ENCODE measurements at places on chromosomes 5 and 9.

- DNase-seq = no peak
Measured at GRCh38 chr5:140553657-140554056, 3.6 kb downstream of the SRA1 start.

DNA sequence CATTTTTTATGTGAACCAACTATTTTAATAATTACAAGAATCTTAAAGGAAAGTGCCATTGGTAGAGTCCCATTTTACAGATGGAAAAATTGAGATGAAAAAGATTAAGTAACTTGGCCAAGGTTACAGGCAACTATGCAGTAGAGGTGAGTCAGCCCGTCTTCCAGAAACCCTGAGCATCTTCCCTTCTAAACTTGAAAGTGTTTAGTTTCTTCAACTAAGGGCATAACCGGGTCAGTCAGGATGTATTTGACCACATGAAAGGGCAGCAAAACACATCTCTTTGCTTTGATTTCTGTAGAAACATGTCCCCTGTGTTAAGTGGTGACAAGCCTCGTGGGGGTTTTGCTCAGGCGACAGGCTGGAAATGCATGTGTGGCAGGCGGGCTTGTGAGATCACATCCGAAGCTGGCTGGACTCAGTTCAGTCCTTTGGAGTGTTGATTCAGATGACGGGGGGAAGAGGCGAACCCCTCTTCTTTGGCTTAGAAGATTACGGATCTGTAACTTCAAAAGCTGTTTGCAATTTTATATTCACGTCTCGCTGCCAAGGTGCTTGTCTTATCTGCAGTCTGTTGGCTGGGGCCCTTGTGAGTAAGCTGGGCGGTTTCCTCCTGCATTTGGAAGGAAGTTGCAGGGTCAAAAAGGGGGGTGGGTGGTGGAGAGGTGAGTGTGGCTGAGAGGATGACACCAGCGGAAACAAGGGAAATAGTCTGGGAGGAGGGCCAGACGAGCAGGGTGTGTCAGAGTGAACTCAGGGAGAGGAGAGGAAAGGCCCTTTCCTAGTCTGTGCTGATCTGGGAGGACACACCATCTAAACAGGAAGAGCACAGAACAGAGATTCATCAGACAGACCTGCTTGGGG, 78.9 kb upstream of the RPS23 start:
- no peak for DNase-seq

DNA sequence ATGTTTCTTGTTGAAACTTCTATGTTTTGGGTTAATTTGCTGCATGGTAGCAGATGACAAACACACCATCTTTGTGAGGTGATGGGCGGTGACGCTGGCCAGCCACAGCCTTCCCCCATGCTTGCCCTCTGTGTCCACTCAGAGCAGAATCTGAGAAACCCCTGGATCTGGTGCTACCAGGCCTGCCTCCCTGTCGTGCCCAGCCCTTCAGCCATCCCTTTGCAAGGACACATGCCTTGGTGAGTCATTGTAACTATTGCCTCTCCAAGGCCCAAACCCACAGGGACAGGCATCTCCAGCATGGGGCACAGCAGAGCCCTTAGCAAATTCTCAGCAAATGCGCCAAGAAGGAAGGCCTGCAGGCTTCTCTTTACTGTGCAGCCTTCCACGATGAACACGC, 48.1 kb upstream of the FCN1 start:
- no peak for DNase-seq

GRCh38 chr5:180811623-180812124, 9.1 kb upstream of the MGAT1 start:
- DNase-seq = peak; percentile 12

GRCh38 chr9:110877374-110877773, 160.9 kb downstream of the LPAR1 start:
- no peak for DNase-seq

- no peak for DNase-seq
Measured at GRCh38 chr5:163407034-163407655, 30.2 kb upstream of the CCNG1 start.

DNA sequence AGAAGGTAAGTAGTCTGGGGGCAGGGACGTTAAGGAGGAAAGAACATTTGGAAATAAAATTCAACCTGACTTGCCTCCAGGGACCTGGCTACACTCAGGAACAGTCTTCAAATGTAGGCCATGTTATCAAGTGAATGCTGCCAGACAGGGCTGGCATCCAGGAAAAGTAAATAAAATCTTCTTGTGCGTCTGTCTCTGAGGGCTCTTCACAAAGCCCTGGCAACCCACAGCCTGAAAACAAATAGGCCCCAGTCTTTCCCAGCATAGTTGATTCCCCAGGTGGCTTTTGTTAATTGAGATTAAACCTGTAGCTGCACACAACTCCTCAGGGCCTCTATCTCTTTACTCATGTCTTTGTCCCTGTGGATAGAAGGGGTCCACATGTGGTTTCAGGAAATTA, 55.4 kb downstream of the STK32A start:
- peak; percentile 2 for DNase-seq

- DNase-seq = no peak
Measured at GRCh38 chr5:2633992-2634391, 117.5 kb downstream of the IRX2 start.

DNA sequence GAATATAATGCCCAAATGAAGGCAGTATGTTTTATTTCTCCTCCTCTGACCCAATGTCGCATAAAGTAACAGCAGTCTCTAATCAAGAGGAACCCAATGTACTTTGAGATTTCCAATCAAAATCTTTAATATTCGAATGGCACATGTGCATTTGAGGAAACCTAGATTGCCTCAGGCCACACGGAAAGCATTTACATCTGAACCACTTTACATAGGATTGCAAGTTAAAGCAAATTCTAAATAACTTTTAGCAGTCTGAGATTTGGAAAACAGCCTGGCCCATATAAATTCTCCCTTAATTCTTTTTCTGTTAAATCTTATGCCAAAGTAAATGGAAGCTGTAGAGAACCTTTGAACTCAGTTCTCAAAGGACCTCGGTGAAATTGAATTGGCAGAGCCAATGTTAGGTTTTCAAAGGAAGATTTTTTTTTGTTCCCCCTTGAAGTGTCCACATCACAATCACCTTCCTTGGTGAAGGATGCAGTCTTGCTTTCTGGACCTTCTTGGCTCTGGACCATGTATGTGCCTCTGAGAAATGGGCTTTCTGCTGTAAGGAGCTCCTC, 57.3 kb downstream of the SNCAIP start:
- no peak for DNase-seq

- DNase-seq = no peak
Measured at GRCh38 chr5:163712011-163712410, 206.6 kb downstream of the MAT2B start.

DNA sequence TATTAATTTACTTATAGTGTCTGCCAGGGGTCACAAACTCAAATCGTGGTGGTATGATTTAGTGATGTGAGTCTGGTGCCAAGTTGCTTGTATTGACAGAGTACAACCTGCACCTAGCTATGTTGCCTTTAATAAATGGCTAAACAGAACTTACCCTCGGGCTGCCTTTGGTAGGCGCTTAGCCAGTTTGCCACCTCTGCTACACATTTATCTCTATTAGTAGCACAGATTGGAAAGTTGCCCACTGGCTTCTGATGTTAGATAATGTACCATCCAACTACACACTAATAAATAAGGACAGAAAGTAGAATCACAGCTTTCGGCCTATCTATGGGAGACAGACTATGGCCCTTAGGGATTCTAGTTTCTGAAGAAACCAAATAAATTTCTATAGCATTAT, 368.4 kb downstream of the MAN2A1 start:
- no peak for DNase-seq

GRCh38 chr5:58898538-58898937, 315.7 kb downstream of the RAB3C start:
- no peak for DNase-seq

DNA sequence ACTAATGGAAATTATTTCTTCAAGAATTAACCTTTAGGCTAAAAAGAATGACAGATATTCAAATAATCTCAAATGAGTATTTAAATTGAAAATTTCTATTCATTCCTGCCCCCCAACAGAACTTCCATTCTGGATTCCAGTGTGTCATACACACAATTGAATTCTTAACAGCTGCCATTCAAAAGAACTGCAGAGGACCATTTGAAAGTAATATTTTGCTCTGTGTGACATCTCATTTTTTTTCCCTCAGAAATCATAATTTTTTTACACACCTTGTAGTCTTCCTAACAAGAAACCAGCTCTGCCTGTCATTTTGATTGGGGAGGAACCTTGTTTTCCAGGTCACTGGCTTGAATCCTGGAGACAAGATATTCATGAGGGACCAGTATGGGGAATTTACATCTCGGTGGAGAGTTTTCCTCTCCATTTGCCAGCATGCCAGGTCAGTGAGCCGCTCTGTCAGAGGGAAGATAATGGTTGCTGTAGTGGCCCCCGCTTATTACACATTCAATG, 358.7 kb upstream of the ITGA1 start:
- no peak for DNase-seq

- no peak for DNase-seq
Measured at GRCh38 chr9:90770182-90770738, 31.4 kb upstream of the SYK start.

GRCh38 chr5:54175-54730, 37.7 kb upstream of the PLEKHG4B start:
- no peak for DNase-seq

DNA sequence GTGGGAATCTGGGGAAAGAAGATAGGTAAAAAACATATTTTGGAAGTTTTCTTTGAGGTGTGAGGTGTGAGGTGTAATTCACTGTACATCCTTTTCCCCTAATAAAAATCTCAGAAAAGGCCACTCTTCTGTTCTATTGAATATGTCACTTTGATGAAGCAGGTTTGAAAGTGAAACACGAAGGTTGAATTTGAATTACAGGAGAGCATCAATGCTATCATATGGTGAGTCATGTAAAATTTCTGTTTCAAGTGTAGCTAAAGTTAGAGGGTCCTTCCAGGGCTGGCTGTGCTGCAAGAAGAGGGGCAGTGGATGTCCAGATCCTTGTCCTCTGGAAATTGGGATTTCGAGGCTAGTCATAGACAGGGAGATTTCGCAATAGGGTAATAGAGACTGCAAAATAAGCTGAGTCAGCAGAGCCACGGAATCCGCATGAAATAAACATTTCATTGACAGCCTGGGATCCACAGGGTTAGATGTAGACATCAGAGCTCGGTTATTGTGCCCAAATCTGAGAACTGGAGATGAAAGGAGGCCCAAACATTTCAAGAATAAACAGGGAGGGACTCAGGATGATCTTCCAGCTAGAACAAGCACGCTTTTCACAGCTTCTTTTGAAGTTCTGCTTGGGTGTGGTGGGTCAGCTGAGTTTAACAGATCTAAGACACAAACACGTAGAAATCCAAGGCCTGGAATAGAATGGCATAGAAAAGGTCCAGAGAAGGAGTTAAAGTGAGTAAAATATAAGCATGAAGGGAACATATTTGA, 194.4 kb upstream of the CDKN2B start:
- DNase-seq = no peak

- no peak for DNase-seq
Measured at GRCh38 chr5:161846746-161847145, 1.2 kb upstream of the GABRA1 start.

DNA sequence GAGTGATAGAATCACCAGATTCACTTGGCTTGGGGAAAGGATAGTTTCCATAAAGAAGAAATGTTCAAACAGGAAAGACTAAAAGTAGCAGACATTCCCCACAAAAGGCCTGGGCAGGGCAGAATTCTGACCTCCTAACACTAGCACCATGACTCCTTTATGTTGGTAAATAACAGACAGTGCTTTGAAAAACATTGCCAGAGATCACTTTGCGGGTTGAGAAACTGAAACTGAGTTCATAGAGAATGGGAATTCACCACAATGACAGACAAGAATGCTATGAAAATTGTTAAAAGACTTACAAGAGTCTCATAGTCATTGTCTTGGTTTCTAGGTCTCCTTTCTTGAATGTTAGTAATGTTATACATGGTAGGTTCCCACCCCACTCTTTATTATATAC, 172.5 kb upstream of the GLRA1 start:
- DNase-seq = no peak

DNA sequence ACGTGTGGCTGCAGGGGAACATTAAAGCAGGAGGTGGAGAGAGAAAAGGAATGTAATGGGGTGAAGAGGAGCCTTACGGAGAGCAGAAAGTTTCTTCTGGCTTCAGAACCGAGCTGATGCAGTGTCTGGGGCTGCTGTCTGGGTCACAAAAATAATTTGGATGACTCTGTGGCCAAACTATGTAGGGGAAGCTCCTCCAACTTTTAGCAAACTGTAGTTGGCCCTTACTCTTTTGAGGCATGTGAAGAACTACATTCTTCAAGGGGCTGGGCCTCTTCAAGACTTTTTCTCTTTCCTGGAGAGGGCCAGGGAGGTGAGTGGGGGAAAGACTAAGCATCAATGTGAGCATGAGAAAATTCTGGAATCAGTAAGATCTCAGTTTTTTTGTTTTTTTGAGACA, 31.9 kb upstream of the SPARC start:
- no peak for DNase-seq

GRCh38 chr9:128771094-128771721, 519 bp downstream of the ZER1 start:
- no peak for DNase-seq

- DNase-seq = no peak
Measured at GRCh38 chr5:10642367-10642766, 78.5 kb downstream of the ANKRD33B start.

DNA sequence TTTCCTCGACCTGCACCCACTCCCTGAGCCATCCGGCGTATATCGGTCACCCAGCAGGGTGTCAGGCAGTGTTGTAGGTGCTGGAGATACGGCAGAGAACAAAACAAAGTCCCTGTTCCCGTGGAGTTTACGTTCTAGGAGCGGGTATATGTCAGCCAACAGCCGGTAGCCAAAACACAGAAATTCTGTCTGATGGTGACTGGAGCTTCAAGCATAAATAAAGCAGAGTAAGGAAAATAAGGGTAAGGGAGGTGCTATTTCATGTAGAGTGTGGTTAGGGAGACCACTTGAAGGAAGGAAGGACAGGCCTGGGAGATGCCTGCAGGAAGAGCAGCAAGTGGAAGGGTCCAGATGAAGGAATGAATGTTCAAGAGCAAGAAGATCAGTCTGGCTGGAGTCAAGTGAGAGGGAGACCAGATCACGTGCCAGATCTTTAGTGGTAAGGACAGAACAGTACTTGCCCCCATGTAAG, 783 bp upstream of the ZFR start:
- no peak for DNase-seq

GRCh38 chr9:81999806-82000205, 11.2 kb downstream of the SPATA31D1 start:
- peak; percentile 16 for DNase-seq

- no peak for DNase-seq
Measured at GRCh38 chr5:63094730-63095129, 516.1 kb downstream of the LRRC70 start.

DNA sequence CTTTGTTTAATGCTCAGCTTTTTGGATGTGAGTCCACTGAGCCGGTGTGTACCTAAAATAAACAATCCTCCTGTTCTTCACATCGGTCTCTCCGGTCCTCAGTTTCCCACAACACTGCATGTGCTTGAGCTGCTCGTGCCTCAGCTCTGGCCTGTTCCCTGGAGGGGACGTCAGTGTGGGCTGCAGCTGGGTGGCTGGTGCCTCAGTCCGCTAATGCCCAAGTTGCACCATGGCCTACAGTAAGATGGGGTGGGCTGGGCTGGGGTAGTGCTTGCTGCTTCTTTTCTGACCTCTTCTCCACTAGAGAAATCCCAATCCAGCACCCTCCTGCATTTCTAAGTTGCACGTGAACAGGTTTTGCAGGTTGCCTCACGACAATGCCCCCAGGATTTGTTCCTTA, 595 bp upstream of the BTNL9 start:
- DNase-seq = no peak
